Left colon (tissue), 2 donors: ENCODE measurements at places on chromosomes 5 and 9.

GRCh38 chr5:56200971-56201666 is 32.0 kb downstream of the ANKRD55 start:
- DNase-seq, result peak; percentile 38

DNA sequence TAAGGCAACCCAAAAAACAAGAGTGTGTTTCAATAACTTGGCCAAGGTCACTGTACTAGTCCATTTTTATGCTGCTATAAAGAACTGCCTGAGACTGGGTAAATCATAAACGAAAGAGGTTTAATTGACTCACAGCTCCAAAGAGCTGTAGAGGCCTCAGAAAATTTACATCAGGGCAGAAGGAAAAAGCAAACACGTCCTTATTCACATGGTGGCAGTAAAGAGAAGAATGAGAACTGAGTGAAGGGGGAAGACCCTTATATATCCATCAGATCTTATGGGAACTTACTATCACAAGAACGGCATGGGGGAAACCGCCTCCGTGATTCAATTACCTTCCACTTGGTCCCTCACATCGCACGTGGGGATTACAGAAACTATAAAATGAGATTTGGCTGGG is 64.3 kb upstream of the CAMK4 start:
- DNase-seq, result no peak

DNA sequence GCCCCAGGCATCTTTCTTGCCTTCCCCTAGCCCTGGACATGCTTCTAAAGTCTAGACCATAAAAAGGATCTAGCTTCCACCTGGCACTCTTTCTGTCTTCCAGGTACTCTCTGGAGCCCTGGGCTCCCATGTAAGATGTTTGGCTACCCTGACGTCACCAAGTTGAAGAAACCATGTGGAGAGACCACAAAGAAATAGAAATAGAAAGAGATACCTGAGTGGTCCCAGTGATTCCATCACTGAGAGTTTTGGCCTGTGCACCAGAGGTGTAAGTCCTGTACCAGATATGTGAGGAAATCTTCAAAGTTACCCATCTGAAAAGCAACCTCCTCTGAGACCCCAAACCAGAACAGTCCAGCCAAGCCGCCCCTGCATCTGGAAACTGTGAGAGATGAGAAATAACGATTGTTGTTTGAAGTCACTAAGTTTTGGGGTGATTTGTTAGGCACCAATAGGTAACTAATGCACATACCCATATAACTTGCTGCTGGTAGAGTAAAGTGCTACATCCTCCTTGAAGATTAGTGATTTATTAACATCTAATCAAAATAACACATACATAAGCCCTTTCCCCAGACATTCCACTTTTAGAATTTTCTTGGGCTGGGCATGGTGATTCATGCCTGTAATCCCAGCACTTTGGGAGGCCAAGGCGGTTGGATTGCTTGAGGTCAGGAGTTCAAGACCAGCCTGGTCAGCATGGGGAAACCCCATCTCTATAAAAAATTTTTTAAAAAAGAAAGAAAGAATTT is 85.7 kb upstream of the LHFPL2 start:
- DNase-seq, result no peak

DNA sequence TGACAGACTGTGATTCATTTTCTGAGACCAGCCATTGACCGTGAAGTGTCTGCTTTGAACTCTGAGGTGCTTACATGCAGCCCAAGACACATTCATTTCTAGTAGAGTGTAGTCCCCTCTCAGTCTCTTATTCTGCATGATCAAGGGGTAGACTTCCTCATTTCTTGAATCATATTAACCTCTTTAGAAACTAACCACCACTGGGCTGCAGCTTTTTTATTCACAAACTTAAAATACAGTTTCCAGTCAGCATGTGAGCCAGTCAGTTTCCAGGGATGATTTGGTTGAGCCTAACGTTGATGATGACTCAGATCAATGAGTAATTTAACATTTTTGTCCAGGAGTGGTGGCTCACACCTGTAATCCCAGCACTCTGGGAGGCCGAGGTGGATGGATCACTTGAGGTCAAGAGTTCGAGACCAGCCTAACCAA is 59.2 kb downstream of the OTULIN start:
- DNase-seq, result no peak

GRCh38 chr9:113509463-113509862 is 45.9 kb downstream of the RGS3 start:
- no peak for DNase-seq

DNA sequence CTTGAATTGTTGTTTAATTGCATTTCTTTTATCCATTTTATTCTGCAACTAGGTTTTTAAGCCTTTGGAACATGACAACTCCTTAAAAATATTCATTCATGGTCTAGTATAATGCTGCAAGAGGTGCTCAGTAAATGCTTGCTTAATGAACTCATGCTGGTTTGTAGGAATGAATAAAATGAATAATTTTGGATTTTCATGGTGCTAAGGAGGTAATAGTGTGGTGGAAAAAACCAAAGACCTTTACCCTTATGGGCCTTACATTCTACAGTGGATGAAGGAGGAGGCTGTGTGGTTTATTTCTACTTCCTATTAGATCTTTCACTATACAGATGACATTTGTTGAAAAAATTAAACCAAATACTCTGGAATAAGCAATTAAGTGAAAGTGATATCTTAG is 43.4 kb downstream of the LRRTM2 start:
- no peak for DNase-seq

DNA sequence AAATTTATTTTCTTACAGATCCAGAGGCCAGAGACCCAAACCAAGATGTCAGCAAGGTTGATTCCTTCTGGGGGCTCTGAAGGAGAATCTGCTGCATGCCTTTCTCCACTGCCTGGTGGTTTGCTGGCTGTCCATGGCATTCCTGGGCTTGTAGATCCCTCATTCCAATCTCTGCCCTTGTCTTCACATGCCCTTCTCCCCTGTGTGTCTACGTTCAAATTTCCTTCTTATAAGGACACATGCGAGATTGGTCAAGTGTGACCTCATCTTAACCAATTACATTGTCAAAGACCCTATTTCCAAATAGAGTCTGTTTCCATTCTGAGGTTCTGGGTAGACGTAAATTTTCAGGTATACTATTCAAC is 84.5 kb upstream of the RAI14 start:
- DNase-seq, result no peak

GRCh38 chr9:130444565-130445221 is at the start of gene ASS1:
Gene ASS1 (plus strand): TSS chr9:130444961. CDS start chr9:130452229, 7,268 bp downstream.
- DNase-seq, result peak; percentile 89

- no peak for DNase-seq
Observed at GRCh38 chr5:180287868-180288267, 4.0 kb downstream of the MAPK9 start.

DNA sequence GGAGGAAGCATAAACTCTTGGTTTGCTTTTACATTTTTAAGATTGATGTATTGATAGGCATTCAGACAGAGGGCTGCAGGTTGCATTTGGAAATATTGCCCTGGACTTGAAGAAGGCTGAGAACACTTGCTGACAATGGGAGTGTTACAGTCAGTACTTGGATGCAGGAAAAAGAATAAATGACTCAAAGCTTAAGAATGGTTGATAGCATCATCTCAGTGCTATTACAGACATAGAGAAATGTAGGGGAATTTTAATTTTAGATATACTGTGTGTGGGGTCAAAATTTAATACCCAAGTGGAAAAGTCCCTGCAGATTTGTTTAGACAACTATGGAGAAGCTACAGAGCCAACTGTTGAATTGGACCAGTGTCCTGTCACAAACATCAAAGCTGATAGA is 101.1 kb downstream of the ISL1 start:
- DNase-seq, result no peak

DNA sequence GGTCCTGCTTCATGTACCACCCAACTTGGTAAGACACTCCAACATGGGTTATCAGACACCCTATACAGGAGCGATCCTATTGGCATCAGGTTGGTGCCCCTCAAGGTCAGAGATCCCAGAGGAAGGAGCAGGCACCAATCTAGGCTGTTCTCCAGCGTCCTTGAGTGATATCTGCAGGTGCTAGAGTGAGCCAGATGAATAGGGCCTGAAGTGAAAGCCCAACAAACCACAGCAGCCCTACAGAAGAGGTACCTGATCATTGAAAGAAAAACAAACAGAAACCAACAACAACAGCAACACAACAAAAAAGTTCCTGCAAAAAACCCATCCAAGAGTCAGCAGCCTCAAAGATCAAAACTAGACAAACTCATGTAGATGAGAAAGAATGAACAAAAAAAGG is 584.8 kb downstream of the HINT1 start:
- DNase-seq, result no peak

DNA sequence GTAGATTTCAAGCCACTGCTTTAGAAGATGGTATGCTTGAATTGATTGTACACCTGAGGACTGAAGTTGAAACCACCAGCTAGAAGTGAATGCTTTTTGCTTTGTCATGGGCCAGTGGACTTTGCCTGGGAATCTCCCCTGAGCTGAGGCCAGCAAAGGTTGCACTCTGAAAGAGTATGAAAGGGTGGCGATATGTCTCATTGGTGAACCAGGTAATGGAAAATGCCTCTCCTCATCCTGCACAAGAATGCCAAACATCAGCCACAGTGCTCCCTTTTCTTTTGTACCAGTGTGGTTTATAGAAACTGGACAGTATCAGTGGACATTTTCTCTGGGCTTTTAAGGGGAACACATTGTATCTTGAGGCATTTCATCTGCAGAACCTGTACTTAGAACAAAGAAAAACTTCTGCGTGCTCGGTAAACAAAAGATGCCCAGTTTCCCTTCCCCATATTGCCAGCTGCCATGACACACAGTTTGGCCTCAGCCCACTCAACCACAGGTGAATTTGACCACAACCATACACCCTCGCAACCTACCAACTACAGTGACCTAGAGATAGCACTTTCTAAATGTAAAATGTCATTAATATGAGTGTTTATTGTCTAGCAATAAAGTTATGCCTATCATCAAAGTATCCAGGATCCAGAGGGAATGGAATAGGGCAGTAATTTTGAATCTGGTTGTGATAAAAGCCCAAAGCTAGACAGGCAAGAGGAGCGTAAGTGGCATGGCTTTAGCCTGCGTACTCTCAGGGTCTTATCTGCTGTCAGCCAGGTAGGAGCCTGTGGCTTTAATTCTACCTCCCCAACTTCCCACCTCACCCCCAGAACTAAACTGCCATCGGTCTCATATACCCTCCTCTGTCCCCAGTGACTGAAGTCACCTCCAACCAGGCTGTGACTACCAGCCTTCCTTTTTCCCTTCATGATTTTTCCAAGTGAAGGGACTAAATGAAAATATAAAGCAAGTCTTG is 79.5 kb upstream of the LHFPL2 start:
- DNase-seq, result no peak

GRCh38 chr5:126615286-126615685 is 14.5 kb downstream of the PHAX start:
- no peak for DNase-seq

DNA sequence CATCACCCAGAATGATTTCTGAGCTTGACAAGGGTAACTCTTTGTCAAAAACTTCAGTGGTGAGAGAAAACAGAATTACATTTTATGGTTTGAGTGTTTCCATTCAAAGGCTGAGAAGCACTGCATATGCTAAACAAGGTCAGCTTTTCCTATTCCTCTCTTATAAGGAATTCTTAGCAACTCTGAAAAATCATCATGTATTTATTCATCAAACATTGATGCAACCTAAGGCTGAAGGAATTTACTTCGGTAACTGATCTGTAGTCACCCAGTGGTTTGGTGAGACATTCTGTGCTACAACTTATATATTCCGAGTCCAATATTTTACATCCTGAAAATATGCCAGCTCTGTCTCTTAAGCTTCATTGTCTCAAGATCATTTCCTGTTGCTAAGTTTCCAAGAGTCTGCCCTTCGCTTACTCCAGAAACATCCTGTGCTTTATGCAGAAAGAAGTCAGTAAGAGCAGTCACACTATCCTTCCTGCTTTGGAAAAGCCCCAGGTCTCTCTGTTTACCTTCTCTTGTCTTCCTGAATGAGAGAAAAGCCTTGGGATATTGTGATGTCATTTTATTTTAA is 176.6 kb upstream of the TBCA start:
- DNase-seq, result no peak

- no peak for DNase-seq
Observed at GRCh38 chr5:34857894-34858293, 18.9 kb downstream of the TTC23L start.

DNA sequence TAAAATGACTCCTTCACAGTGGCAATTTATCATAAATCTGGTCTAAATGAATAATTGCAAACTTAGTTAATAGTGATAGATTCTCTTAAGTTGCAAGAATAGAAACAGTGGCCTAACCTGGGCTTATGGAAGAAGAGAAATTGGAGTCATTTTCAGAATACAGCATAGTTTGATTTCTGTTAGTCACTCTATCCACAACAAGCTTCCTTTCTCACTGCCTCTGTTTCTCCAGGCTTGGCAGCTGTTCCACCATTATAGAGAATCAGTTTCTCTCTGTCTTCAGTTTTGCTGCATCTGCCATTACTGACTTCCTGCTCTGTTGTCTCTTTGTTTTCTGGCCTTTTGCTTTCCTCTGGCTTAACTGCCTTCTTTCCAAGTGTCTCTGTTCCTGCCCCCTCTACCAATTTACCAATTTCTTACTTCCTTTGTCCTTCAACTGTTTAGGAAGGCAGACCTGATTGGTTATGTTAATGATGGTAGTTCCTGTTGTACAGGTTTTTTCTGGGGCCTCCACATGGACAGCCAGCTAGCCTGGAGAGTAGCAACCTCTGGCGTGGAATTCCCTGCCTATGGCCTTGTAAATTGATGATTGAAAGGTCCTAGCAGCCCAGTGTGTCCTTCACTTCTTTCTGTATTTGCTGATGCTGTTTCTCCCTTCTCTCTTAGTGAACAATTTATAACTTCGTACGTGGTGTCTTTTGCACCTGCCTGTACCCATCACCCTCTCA is 75.9 kb upstream of the RASGRF2 start:
- DNase-seq, result no peak

DNA sequence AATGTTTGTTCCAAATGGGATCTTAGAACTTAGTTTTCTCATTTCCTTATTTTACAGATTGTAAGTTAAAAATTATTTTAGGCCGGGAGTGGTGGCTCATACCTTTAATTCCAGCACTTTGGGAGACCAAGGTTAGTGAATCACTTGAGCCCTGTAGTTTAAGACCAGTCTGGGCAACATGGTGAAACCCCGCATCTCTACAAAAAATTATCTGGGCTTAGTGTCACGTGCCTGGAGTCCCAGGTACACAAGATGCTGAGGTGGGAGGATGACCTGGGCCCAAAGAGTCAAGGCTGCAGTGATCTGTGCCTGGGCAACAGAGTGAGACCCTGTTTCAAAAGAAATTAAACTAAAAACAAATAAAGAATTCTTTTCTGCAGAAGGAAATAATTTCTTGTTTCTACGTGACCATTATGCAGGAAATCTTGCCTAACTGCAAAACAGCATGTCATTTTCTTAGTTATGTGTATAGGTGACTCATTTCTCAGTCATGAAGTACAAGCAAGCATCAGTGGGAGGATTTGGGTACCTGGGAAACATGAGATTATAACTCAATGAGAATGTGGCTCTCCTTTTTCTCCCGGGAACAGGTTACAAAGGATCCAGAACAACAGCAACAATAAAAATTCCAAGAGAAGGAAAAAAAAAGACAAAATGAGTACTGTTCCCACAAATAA is 375.1 kb upstream of the ST8SIA4 start:
- DNase-seq, result no peak

DNA sequence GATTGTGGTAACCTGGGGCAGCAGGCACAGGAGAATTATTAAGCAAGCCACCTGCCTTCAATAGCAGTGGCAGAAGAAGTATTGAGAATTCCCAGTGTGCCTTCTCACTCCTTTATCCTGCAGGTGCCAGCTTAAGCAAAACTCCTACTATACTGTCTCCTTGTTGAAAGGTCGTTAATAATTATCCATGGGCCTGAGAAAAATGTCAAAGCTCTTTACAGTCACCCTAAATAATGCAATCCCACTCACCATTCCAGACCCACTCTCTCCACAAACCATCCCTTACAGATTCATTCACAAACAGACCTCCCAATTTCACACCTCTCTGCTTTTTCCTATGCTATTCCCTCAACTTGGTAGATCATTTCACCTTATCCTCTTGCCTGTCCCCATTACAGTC is 161.5 kb upstream of the TRIM32 start:
- DNase-seq, result no peak
